ENCODE measurements at places on chromosomes 12 and 14.
A peak's percentile ranks its signal among the peaks of the same experiment; 100 is the strongest.

- 0 out of 2 replicates have a peak, but pooled peaks cover 2% of the 10 kb centered on the region for H3K4me1 ChIP-seq
- H3K36me3 ChIP-seq = no peaks in the 10 kb centered on the region
- DNase-seq = no peak
Observed at GRCh38 chr14:87325741-87326140, 667.2 kb downstream of the GALC start.

GRCh38 chr14:29926701-29927375, 809 bp downstream of the PRKD1 start:
- H3K27me3 ChIP-seq = peaks cover 55% of the 10 kb centered on the region
- DNase-seq = peak; percentile 47
- peak overlapping the region; percentile 88 for H3K4me3 ChIP-seq
- H3K36me3 ChIP-seq = no peaks in the 10 kb centered on the region

DNA sequence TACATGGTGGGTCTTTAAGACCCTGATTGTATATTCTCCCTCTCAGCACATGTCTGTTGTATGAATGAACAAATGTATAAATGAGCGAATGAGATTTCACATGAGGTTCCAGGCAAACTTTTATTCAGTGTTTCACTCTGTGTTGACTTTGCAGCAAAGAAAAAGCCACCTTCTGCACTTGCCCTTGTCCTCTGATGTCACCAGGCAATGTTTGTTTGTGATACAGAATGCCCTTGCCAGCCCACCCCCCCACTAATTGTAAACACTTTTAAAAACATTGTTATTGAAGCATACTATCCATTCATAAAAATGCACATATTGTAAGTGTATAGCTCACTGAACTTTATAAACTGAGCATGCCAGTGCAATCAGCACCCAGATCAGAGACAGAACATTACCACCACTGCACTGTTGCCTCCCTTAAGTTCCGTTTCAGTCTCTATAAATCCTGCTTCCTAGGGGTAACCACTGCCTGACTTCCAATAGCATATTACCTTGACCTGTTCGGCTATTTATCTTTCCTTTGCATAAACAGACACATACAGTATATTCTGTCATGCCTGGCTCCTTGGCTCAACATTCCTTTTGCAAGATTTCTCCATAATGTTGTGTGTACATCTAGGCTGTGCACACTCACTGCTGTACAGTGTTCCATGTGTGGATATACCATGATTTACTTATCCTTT, 11.3 kb upstream of the LTA4H start:
- no peaks in the 10 kb centered on the region for H3K36me3 ChIP-seq
- H3K27me3 ChIP-seq = no peaks in the 10 kb centered on the region
- H3K27ac ChIP-seq = no peak overlapping the region
- no peak for DNase-seq
- H3K4me3 ChIP-seq = no peak overlapping the region
- H3K4me1 ChIP-seq = peaks cover 11% of the 10 kb centered on the region

- peaks cover 42% of the 10 kb centered on the region for H3K4me1 ChIP-seq
- H3K4me3 ChIP-seq = peak overlapping the region; percentile 79
- H3K27ac ChIP-seq = no peak overlapping the region
- H3K27me3 ChIP-seq = no peaks in the 10 kb centered on the region
Observed at GRCh38 chr12:92927436-92928281, 1.4 kb downstream of the EEA1 start.

DNA sequence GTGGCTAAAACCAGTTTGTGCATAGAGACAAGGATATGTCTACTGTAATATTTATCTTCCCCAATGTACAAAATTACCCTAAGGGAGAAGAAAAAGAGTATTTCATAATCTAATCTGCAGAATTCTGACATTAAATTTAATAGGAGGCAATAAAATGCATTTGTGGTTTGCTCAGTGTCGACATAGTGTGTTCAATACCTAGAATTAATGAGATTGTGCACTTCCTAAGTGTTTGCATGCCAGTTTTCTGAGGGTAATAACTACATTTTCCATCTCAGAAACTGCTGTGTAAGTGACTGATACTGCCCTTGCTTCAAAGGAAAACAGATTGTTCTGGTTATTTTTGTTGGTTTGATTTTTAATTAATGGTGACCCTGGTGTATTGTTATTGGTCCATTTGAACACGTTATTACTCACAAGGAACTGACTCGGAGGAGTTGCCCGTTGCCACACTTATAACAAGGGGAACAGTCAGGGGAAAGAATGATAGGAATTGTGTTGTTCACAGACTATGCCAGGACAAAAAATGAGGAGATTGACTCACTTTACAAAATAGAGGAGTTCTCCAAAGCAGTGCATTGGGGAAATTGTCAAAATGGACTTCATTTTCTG, 960.3 kb upstream of the TMEM132C start:
- H3K27ac ChIP-seq = no peak overlapping the region
- no peak for DNase-seq
- no peak overlapping the region for H3K4me3 ChIP-seq
- H3K4me1 ChIP-seq = no peaks in the 10 kb centered on the region
